ENCODE measurements at places on chromosomes 16 and 17. TPM values are rescaled to one million over a fixed set of nuclear protein-coding genes. Genes with fewer than 3 reads are reported as not detected.

Gene CARD14
- polyA plus RNA-seq: 0.10 TPM

Gene RAMP2
- 12.9 TPM for polyA plus RNA-seq

Gene MYH3
- 2.6 TPM for polyA plus RNA-seq

Gene SLC22A31
- 0.59 TPM for polyA plus RNA-seq

Gene TMEM132E
- 0.22 TPM for polyA plus RNA-seq

Gene IL32
- polyA plus RNA-seq: 209 TPM

Gene OSGIN1
- 3.9 TPM for polyA plus RNA-seq

Gene TNFSF13
- 42.6 TPM for polyA plus RNA-seq

Gene SLC52A1
- polyA plus RNA-seq: not detected

Gene PLEKHH3
- 30.4 TPM for polyA plus RNA-seq

Gene TPSB2
- polyA plus RNA-seq: 26.3 TPM

Measured in adipose tissue (tissue), 3 donors.